K562 (cell line): ENCODE measurements at places on chromosomes 13 and 19.

DNA sequence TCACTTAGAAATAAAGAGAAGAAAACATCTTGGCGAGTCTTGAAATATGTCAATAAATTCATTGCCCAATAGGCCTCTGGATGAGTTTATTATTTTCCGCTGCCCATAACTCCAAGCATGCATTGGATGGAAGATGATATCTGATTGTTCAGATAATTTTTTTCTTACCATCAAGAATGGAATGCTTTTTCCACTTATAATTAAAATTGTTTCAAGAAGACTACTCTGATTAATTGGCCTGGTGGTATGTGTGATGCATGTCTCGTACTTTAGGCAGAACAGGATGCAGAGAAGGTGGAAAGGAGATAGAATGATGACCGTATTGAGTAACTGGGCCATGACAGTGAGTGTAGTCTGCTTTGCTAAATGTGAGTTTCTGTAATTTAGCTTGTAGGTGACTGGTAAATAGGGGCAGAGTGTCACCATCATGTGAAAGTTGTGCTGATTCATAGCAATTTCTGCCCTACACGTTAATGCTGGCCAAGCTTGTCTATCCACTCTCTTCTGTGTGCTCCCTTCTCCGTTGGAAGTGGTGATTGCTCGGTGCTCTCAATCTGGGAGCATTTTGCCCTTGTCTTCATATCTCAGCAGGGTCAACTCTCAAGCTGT lies 13.5 kb upstream of the SPATA13 start:
- DNase-seq = no peak

DNA sequence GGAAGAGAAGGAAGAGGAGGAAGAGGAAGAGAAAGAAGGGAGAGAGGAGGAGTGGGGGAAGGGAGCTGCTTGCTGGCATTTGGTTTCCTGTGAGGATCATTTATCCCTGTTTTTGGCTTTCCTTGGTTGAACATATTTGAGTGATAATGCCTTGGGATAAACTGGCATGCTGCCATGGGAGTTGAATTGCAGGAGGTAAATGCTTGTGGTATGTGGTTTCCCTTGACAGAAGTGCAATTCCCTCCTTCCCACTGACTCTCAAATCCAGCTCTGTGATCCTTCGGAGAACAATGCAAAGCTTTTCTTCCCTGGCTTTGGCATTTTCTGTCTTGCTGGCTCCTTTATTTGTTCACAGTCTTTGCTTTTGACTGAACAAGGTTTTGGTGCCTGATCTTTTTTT lies 27.2 kb upstream of the CBY2 start:
- no peak for DNase-seq

- no peak for DNase-seq
Observed at GRCh38 chr19:56973713-56974555, 133.4 kb upstream of the PEG3 start.

- no peak for DNase-seq
Observed at GRCh38 chr13:77185721-77186120, 141.2 kb downstream of the MYCBP2 start.
